Posterior vena cava (tissue), 2 donors: ENCODE measurements at places on chromosomes 4 and X. TPM values are rescaled to one million over a fixed set of nuclear protein-coding genes. Genes with fewer than 3 reads are reported as not detected.

The GPRASP1 gene
- 11.1 TPM for total RNA-seq

The CXCL11 gene
- total RNA-seq = not detected

The ABCG2 gene
- total RNA-seq = 3.4 TPM

The APLN gene
- 8.5 TPM for total RNA-seq

The SCLT1 gene
- 18.0 TPM for total RNA-seq

The HTATSF1 gene
- 37.8 TPM for total RNA-seq

The TMPRSS11D gene
- not detected for total RNA-seq

The GLRA3 gene
- total RNA-seq = not detected

The F8A2 gene
- total RNA-seq = not detected

The SPIN2A gene
- 0.67 TPM for total RNA-seq

The HERC6 gene
- total RNA-seq = 6.2 TPM

The SUPT20HL1 gene
- 0.48 TPM for total RNA-seq

The HSFX2 gene
- not detected for total RNA-seq

The GC gene
- total RNA-seq = 0.56 TPM

The ARX gene
- not detected for total RNA-seq

The CT45A10 gene
- not detected for total RNA-seq

The GAGE1 gene
- not detected for total RNA-seq

The NMU gene
- total RNA-seq = not detected

The CLGN gene
- 0.52 TPM for total RNA-seq

The NALF2 gene
- 0.23 TPM for total RNA-seq

The POF1B gene
- 1.0 TPM for total RNA-seq

The LEF1 gene
- 3.0 TPM for total RNA-seq

The MAML3 gene
- total RNA-seq = 6.5 TPM

The TLR2 gene
- 38.5 TPM for total RNA-seq

The RAB39B gene
- 0.19 TPM for total RNA-seq

The PLP1 gene
- total RNA-seq = 5.0 TPM

The TMEM144 gene
- total RNA-seq = 8.0 TPM

The RTL3 gene
- total RNA-seq = 6.5 TPM

The FREM3 gene
- not detected for total RNA-seq

The AKAP14 gene
- total RNA-seq = not detected

The PRSS12 gene
- total RNA-seq = 0.48 TPM

The NAP1L2 gene
- total RNA-seq = 5.0 TPM

The ODAM gene
- total RNA-seq = not detected

The FABP2 gene
- total RNA-seq = not detected

The MAGEA2B gene
- not detected for total RNA-seq

The TSPAN5 gene
- total RNA-seq = 3.5 TPM

The CYLC1 gene
- not detected for total RNA-seq

The LINC00632 gene
- 742 TPM for total RNA-seq

The NCAPG gene
- 0.10 TPM for total RNA-seq

The RAB9A gene
- 19.0 TPM for total RNA-seq

The HOPX gene
- 63.5 TPM for total RNA-seq

The WNK3 gene
- total RNA-seq = 4.1 TPM

The NAT8L gene
- 0.19 TPM for total RNA-seq
